ENCODE measurements at places on chromosomes 7 and 10.

GRCh38 chr10:125132344-125132743 is 28.0 kb downstream of the CTBP2 start:
- no peak for DNase-seq

GRCh38 chr7:37915438-37915837 is 1.2 kb downstream of the SFRP4 start:
- DNase-seq = no peak

DNA sequence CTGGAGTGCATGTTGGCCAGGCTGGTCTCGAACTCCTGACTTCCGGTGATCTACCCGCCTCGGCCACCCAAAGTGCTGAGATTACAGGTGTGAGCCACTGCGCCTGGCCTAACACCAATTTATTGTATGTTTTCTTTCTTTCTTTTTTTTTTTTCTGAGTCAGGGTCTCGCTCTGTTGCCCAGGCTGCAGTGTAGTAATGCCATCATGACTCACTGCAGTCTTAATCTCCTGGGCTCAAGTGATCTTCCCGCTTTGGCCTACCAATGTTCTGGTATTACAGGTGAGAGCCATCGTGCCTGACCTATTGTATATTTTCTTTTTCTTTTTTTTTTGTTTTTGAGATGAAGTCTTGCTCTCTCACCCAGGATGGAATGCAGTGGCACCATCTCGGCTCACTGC is 33.8 kb upstream of the UBE2H start:
- DNase-seq = no peak

- DNase-seq = no peak
Measured at GRCh38 chr7:29565982-29566746, 2.5 kb downstream of the PRR15 start.

DNA sequence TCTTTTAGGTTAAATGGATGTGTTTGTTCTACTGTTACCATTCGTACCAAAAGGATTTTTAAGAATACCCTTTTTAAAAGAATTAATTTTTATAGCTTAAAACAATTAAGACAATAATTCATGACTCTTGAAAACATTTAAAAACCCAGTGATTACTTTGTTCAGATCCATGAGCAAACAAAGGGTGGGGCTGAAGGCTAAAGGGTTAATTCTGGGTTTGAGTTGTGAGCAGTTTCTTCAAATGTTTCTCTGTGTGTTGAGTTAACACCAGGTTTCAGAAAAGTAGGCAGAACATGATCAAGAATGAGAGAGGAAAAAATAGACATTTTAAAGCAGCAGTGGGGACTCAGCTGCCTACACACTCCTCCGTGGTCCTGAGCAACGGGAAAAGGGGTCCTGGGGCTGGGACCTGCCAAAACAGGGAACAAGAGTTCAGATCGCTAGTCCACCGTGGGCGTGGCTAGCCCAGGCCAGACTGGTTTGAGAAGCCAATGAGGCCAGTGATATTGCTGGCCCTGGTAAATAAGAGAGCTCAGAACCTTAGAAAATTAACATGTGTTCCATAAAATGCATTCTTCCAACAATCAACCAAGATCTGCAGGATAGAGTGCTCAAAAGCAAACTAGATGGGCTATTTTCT is 14.9 kb upstream of the EZH2 start:
- no peak for DNase-seq

DNA sequence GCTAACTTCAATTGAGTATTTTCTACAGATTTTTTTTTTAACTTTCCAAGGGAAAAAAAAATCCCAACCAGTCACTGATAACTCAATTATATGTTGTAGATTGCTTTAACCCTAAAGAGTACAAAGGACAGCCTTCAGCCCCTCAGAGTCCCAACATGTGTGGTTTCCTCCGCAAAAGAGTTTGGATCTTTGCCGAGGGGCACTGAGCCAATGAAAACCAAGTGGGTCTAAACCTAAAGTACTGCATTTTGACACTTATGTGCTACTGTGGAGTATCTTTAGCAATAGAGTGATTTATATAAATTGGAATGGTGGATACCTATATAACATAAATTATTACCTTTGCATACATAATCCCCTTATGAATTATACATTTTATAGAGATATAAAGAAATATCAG is 91.5 kb downstream of the SEMA3D start:
- DNase-seq = no peak

- no peak for DNase-seq
Measured at GRCh38 chr7:128178611-128179010, 62.5 kb upstream of the LEP start.

Data from T follicular helper cell (primary cell).